Nephron progenitor cell (in vitro differentiated cells): ENCODE measurements at places on chromosomes 2 and 18.

DNA sequence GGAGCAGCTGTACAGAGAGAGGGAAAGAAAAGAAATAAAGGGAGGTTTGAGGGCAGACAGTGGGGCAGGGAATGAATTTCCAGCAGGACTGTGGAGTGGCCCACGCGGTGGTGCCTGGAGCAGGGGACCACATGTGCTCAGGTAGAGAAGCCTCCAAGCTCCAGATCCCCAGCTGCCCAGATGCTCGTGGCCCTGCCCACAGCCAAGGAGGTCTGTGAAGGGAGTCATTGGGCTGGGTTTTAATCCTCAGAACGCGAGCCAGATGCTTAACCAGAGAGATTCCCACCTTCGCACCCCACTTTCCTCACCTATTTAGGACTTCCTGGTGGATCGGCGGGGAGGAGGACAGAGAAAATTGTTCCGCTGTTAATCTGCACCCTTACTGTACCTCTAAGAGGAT is 369.4 kb downstream of the PARD3B start:
- no peak for DNase-seq

DNA sequence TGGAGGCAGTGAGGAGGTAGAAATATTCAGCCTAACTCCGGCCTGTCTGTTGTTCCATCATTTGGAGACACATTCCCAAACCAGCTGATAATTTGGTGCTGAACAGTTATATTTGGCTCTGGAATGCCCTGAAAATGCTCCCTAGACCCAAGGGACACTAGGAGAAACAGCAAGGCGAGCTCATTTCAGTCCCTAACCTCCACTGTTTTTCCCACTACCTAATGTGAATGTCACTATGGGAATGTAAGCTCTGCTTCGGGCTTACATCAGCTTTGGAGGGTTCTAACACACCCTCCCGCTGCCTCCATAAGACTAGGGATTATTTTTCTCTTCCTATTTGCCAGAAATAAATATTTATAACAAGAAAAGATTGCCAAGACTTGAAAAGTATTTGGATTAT is 103.5 kb downstream of the ANTXR1 start:
- no peak for DNase-seq

DNA sequence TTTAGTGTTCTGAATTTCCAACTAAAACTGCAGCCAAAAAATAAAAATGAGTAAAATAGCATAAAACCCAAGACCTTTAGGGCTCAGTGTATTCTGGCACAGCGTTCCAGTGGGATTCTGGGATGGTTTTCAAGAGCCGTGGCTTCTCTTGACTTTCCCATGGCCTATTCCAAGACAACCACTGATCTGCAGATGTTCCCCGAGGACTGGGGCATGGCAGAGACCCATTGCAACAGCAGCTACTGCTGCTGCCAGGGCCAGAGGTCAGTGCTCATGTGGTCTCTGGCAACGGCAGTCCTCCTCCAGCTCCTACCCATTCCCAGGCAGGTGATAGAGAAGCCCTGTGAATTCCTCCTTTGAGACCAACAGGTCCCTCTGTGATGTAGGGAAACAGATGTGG is 26.8 kb downstream of the TNP1 start:
- DNase-seq: no peak

DNA sequence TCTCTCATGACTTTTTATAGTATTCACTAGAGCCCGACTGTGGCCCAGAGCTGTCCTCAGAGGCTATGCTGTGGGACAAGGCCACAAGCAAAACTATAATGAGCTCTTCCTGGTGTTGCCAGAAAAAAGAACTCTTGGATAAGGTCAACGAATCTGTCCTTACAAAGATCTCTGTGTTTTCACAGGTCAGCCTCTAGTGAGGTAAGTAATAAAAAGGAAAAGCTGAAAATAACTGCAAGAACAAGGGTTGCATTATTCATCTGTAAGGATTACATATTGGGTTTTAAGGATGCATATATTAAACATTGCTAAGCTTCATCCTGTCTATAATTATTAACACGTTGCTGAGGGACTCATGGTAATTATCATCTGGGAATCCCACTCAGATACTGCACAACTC is 62.8 kb upstream of the ATL2 start:
- DNase-seq: no peak

DNA sequence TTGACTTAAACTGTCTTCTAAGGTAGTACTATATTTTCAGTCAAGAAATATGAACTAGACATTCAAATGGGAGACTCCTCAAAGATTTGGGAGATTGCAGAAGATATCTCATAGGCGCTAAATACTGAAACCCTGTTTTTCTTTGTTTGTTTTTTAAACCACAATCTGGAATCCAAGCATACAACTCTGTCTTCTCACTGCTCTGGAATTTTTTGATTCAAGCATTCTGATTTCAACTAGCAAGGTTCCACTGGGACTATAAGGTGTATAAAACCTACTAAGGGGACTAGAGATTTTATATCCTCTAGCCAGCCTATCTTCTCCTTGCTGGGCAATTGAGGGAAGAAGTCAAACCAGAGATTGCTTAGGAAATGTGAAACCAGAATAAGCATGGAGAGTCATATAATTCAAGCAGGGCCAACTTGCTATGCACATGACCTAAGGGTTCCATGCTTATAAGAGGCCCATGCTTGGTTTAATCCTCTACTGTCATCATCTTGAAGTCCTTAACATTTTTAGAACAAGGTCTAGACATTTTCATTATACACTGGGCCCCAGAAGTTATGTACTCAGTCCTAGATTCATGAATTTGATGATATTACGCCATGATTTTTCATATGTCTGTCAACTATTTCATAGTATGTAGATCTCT is 405.5 kb downstream of the PARD3B start:
- DNase-seq: no peak

DNA sequence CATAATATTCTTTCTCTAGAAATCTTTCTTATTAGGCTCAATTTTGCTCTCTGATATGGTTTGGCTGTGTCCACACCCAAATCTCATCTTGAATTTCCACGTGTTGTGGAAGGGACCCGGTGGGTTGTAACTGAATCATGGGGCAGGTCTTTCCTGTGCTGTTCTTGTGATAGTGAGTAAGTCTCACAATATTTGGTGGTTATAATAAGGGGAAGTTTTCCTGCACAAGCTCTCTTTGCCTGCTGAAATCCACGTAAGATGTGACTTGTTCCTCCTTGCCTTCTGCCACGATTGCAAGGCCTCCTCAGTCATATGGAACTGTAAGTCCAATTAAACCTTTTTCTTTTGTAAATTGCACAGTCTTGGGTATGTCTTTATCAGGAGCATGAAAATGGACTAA is 73.8 kb downstream of the CAVIN2 start:
- no peak for DNase-seq
